ENCODE measurements at places on chromosomes 1 and 21.
A peak's percentile ranks its signal among the peaks of the same experiment; 100 is the strongest.

DNA sequence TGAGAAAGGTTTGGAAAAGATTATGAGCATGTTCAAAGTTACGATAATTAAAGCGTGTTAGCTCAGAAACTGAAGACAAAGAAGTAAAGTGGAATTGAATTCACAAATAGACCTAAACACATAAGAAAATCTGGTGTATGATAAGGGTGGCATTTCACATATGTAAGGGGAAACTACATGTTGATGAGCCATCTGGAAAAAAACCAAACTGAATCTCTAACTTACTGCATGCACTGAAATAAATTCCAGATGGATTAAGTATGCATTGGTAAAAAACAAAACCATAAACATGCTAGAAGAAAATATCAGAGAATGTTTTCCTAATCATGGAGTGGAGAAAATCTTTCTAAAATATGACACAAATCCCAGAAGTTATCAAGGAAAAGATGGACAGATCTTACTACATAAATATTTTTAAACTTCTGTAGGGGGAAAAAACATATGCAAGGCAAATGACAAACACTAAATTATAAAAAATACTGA is 34.0 kb upstream of the CTPS1 start:
- DNase-seq: no peak

- no peak for DNase-seq
These were observed 162.9 kb downstream of the PLPP3 start for GRCh38 chr1:56416495-56416894.

- DNase-seq: no peak
These were observed 12.7 kb downstream of the GPR3 start for GRCh38 chr1:27405074-27405473.

- DNase-seq: peak; percentile 23
These were observed 32.5 kb downstream of the PEX14 start for GRCh38 chr1:10507111-10507879.

DNA sequence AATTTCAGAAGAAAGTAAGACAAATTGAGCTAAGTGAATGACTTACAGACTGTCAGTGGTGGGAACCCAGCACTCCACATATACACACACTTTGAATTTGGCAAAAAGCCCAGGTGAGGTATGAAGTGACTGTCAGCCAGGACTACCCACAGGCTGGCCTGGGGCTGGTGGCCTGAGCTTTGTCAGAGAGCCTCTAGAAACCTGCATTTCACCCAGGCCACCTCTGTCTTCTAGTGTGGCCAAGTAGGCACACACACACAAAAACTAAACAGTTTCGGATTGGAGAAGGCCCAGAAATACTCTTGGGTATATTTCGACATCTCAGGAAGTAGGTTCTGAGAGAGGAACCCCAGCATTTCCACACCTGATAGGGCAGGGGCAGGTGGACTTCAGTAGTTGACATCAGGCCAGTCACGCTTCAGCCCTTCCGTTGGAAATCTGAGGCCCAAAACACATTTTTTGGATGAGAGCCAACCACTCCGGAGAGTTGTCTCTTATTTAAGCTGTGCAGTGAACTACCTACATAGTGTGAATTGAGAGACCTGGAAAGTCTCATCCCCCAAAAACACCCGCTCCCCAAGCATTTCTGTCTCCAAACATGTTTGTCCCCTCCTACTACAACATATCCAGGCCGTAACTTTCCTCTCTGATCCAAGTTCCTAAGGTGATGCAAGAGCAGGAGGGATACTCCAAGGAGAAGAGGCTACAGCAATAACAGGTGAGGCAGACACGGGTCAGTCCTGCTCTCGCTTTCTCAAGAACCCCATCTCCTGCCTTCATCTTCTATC is 167.2 kb upstream of the PROX1 start:
- no peak for DNase-seq

GRCh38 chr1:23452011-23452411 is 27.5 kb upstream of the TCEA3 start:
- no peak for DNase-seq

DNA sequence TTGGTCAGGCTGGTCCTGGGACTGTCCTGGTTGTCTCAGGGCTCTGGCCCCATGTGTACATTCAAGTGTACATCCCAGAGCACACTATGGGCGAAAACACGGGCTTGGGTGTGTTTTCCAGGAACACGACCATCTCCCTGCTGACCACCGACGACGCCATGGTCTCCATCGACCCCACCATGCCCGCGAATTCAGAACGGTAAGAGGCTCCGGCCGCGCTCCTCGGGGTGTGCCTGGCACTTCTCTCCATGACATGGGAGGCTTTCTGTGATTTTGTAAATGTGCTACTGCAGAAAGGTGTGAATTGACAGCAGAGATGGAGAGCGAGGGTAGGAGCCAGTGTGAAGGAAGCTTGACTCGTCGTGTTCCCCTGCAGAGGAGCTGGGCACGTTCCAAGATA is 34.4 kb downstream of the PDE9A start:
- no peak for DNase-seq

DNA sequence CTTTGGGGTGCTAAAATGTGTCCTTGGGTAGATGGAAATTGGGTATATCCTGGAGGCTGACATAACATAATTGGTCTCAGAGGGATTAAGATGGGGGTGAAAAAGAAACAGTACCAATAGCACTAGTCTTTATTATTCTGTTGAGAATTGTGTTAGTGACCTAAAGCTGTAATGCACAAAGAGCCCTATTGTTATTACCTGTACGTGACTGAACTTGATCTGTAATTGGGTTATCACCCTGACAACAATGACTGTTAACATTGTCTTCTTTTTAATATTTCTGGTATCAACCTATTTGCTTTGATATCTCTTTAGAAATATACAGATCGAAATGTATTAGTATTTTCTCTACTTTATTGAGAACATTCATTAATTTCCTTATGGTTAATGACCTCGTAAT is 147.6 kb downstream of the NEK7 start:
- DNase-seq: no peak

GRCh38 chr1:935751-936231 is 12.1 kb downstream of the SAMD11 start:
- DNase-seq: no peak

GRCh38 chr1:2318314-2319278 is 72.8 kb downstream of the MORN1 start:
- DNase-seq: no peak

DNA sequence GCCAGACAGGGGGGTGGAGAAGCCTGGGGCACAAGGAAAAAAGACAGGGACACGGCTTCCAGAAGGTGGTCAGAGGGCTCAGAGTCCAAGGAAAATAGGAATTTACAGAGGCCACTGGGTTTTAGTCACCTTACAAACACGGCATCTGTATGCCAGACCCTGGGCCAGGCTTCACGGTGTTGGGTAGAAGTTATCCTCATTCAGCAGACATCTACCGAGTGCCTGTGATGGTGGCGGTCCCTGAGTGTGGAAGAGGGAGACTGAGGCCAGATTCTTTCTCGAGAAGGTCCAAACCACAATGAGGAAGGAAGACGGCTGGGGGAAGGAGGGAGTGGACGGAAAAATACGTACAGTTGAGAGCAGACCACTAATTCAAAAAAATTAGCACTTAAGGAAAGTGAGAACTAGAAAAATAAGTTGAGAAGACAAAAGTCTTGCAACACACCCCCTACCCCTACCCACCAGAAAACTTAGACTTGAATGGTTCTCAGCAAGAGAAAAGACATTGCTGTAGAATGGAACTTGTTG is 864 bp upstream of the BTG2 start:
- DNase-seq: no peak

GRCh38 chr1:214550857-214551435 is 456 bp downstream of the PTPN14 start:
- DNase-seq: no peak

DNA sequence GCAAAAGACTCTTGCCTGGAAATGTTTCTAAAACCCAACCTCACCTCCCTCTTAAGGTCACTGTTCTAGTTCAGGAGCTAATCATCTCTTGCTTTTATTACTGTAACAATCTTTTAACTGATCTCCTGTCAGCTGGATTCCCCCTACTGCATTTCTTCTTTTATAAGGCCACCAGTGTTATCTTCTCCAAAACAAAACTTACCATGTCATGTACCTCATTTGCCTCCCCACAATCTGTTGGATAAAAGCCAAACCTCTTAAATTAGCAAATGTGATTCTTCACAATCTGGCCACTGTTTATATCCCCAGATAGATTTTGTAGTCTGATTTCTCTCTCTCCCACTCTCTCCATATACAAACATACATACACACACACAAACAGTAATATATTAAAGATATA is 143.3 kb downstream of the DENND1B start:
- no peak for DNase-seq

DNA sequence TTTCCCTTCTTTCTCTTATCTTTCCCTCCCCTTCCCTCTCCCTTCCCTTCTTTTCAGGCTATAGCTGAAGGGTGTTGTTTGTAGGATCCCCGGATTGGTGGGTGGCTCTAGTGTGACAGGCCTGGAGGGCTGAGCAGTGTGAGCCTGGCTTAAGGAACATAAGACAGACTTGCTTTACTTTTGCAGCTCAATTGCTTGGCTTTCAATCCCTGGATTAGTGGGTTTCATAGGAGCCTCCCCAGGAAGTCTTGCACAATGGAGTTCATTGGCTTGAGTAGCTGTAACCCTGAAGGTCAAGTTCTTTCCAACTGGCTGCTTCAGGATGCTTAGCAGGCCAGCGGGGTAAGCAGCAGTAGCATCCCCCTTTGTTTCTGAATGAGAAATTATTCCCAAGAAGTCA is 126.7 kb downstream of the CAMTA1 start:
- DNase-seq: no peak
